ENCODE measurements at places on chromosomes 13 and 19.
A peak's percentile ranks its signal among the peaks of the same experiment; 100 is the strongest.

DNA sequence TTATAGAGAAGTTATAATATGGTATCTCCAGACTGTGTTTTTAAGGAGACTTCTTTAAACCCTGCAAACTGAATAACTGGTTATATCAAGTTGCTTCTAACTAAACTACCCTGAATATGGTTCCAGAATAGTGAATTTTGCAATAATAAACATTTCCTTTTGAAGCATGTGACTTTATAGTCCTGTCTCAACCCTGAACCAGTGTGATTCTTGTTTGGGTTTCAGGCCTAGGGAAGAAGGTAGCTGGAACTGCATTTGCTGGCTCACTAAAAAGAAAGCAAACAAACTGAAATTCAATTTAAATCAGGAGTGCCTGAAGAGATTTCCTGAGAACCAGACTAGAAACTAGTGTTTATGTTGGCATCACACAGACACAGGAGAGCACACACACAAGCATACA, 4.9 kb downstream of the ARHGEF7 start:
- DNase-seq = no peak

DNA sequence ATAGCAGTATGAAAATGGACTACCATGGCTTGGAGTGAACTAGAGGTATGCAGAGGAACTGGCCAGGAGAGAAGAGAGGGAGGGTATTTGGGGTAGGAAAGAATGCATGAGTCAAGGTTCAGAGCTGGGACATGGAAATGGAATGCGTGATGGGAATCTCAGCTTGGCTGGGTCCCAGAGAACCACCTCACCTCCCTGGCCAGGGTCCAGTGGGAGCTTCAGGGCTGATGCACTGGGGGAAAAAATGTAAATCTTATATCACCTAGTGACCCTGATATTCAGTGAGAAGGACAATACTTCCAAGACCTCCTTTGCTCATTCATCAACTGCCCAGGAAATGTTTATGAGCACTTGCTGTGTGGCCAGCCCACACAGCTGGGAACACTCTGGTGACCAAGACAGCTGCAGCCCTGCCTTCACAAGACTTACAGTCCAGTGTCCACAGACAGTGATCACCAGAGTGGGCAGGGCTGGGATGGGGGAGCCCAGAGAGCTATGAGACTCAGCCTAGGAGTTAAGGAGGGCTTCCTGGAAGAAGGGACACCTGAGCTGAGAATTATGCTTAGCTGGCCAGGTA, 12.8 kb downstream of the IGSF23 start:
- DNase-seq = no peak

DNA sequence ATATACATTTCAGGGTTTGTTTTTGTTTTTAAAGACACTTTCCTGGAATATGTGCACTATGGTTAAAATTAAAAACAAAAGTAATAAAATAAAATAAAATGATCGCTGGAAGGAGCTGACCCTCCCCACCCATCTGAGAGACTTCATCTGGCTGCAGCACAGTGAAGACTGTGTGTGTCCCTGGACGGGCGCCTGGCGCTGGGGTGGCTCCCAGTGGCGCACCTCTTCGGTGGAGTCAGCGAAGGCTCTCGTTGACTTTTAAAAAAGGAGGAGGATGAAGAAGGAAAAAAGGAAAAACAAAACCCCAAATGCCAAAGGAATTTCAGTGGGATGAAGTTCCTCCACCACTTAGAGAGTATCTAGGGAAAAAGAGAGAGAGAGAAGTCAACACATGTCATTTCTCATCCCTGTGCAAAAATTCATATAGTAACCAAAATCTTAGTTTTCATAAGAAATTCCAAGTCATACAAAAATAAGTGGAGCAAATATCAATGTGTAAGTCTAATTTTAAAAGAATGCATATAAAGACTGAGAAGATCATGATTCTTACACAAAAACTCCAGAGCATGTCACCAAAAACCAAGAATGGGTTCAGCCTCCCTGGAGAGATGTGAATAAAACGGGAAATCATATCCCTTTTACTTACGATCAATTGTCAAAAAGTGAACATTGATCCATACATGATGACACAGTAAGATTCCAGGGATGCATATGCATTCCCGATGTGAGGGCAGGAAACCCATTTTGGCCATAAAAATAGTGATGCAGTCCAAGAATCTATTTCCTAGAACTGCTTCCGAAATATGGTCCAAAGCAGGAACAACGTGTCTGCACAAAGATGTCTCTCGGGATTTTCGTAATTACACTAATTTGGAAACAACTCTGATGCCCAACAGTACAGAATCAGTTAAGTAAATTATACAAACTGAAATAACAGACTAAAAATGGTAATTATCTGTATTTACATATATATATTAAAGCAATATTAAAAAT, 123.8 kb downstream of the STK24 start:
- no peak for DNase-seq

DNA sequence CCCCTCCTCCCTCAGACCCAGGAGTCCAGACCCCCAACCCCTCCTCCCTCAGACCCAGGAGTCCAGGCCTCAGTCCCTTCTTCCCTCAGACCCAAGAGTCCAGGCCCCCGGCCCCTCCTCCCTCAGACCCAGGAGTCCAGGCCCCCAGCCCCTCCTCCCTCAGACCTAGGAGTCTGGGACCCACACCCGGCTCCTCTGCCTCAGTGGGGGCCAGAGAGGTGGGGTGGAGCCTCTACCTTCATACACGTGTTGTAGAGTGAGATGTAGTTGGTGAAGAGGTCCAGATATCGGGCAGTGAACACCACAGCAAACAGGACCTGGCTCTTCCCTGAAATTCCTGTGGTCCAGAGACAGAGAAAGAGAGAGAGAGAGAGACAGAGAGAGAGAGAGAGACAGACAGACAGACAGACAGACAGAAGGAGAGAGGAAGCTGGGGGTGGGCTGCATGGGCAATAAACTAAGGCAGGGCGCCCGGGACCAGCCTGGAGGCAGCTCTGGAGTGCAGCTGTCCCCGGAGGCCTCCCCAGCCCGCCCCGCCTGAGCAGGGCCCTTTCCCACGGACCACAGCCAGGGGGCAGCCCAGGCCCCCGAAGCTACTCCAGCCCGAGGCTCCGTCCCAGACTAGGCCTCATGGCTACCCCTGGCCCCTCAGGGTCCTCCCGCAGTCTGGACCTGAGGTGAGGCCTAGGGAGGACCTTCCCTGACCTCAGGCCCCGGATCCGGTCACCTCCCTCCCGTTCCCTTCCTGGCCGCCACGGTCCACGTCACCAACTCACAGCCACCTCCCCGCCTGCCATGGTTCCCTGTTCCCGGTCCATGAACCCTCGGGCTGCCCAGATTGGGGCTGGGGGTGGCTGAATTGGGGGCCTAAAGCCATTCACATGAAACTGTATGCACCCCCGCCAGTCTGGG, 907 bp downstream of the KDELR1 start:
- DNase-seq = peak; percentile 56

Data from dorsolateral prefrontal cortex (tissue), 122 donors.